ENCODE measurements at places on chromosomes 7 and 10.

DNA sequence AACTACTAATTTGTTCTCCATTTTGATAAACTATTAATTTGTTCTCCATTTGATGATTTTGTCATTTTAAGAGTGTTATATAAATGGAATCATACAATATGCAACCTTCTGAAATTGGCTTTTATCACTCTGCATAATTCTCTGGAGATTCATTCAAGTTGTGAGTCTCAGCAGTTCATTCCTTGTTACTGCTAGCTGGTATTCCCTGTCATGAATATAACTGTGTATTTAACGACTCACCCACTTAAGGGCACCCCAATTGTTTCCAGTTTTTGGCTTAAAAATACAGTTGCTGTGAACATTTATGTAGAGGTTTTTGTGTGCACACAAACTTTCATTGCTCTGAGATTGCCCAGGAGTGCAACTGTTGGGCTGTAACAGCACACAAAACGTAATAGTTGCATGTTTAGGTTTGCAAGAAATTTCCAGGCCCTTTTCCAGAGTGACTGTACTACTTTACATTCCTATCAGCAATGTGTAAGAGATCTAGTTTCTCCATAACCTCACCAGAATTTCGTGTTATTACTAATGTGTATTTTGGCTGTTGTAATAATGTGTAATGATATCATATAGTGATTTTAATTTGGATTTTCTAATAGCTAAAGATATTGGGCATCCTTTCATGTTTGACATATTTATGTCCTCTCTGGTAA, 153.2 kb upstream of the ADCY1 start:
- no peak for DNase-seq

- no peak for DNase-seq
Observed at GRCh38 chr10:30188101-30188500, 128.7 kb upstream of the JCAD start.

DNA sequence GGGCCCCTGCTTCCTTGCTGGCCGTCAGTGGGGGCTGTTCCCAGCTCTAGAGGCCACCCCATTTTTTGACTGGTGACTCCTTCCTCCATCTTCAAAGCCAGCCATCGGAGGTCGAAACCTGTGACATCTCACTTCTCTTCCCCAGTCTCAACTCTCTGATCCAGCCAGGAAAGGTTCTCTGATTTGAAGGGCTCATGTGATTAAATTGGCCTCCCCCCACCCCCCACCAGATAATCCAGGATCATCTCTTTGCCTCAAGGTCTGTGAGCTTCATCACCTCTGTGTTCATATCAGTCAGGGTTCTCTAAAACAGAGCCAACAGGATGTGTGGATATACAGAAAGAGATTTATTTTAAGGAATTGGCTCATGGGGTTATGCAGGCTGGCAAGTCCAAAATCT, 5.6 kb upstream of the RAMP3 start:
- no peak for DNase-seq

DNA sequence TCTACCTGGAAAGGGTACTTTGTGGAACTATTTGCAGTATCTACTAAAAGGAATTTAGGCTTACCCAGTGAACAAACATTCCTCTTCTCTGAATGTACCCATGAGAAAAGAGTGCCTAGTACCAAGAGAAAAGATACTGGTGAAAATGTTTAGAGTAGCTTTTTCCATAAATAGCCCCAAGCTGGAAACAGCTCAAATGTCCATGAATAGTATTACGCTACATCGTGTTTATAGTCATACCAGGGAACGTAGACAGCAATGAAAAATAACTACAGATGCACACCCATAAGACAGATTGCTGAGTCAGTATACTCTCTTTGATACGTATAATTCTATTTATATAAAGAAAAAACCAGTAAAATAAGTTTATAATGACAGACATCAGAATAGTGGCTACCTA, 285.9 kb downstream of the KLF6 start:
- DNase-seq = no peak

- DNase-seq = no peak
Observed at GRCh38 chr7:3909128-3909527, 608.1 kb downstream of the SDK1 start.

DNA sequence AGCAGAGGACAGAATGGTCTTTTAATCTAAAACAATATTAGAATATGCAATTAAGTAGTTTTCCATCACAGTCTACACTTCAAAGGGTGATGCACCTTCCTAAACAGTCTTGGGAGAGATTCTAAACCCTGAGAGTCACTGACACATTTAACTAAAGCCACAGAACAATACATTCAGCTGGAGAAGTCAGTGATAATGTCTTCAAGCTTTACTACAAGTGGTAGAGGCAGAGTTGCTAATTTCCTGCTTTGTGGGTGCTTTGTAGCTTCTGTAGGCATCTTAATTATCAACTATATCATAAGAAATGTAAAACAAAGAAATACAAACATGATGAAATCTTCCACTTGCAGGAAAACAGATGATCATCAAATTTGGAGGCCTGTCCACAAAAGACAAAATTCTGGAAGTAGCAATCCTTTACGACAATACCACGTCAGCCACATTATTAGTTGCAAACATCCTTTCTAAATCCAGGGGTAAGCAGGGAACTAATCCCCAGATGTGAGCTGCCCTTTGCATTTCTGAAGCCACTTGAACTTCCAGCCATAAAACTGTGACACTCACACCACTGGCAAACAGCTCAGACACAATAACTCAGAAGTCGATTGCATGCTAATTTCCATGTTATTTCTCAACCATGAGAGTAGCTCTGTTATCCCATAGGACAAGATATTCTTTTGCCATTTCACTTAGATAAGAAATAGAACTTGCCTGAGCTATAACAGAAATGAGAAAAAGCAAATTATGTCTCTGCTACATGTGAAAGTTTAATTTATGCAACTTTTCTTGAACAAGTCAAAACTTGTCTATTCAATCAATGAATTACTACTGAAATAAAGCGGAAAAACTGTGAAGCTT, 212.2 kb downstream of the FAM107B start:
- DNase-seq = no peak
